ENCODE measurements at places on chromosomes 2 and 18. TPM values are rescaled to one million over a fixed set of nuclear protein-coding genes. Genes with fewer than 3 reads are reported as not detected.

Gene TTN
- 0.59 TPM for total RNA-seq

DNA sequence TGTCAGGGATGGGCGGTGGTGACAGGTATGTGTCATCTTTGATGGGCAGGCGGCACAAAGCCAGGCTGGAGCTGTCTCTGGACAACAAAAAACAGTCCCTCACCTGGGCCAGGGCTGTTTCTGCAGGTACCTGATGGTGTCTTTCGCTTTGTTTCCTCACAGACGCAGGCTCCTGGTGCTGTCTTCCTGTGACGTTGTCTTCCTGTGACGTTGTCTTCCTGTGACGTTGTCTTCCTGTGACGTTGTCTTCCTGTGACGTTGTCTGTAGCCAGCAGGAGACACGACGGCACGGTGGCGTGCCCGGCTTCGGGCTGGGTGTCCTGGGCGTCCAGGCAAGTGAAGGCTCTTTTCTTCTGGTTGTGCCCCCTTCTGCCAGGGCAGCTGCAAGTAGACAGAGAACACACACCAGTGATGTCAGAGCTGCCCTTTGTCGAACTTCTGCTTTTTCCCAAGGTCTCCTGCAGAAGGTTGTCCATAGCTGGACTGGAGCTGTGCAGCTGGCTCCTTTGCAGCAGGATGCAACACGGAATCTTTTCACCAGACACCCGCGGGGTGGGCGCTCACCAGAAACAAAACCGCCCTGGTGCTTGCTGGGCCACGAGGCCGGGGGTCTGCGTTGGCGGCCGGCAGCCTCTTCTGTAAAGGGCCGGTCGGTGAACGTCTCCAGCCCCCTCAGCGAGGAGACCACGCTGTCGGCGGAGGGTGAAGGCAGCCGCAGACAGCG, 21.1 kb downstream of the GPR35 start:
- peak; percentile 16 for DNase-seq

Gene C18orf63
- total RNA-seq = not detected

DNA sequence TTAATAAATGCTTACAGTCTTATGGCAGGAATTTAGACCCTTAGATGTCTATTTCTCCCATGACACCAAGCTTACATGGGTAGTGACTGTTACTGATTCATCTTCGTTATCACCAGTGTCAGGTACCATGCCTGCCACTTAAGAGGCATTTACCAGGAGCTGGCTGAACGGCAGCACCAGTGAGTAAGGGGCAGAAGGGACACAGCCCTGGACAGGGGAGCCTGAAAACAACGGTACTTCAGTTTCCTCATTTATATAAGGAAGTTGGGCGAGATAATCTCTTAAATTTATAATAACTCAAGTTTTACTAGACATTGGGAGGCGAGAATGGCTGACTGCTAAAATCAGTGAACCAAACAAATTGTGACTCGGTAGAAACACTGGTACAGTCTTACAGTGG, 1.2 kb downstream of the COA5 start:
- no peak for DNase-seq

Gene CHRNA1
- not detected for total RNA-seq

- DNase-seq = peak; percentile 35
These were observed 60.7 kb downstream of the SPTBN1 start for GRCh38 chr2:54516842-54517241.

- DNase-seq = no peak
These were observed 59.5 kb downstream of the SH3RF3 start for GRCh38 chr2:109188496-109188890.

GRCh38 chr2:185638771-185639170, 99.8 kb upstream of the FSIP2 start:
- DNase-seq = no peak

GRCh38 chr2:64487256-64488049, 33.5 kb downstream of the LGALSL start:
- peak; percentile 32 for DNase-seq

DNA sequence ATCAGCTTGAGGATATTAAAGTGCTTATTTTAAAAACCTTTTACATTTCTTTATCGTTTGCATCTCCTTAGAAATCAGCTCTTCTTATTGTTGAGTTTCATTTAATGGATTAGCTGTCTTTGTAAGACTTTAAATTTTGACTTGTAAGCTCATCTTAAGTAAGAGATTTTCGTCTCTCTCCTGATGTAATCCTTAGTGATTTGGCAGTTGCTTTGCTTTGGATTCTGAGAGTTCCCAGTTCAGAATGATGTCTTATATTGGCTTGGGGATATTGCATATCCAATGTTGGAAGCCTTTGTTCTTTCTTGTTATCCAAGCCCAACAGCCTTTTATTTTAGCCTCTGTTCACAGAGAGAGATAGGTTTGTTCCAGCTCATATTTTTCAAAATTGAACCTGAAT, 212.1 kb downstream of the ARL6IP6 start:
- no peak for DNase-seq

DNA sequence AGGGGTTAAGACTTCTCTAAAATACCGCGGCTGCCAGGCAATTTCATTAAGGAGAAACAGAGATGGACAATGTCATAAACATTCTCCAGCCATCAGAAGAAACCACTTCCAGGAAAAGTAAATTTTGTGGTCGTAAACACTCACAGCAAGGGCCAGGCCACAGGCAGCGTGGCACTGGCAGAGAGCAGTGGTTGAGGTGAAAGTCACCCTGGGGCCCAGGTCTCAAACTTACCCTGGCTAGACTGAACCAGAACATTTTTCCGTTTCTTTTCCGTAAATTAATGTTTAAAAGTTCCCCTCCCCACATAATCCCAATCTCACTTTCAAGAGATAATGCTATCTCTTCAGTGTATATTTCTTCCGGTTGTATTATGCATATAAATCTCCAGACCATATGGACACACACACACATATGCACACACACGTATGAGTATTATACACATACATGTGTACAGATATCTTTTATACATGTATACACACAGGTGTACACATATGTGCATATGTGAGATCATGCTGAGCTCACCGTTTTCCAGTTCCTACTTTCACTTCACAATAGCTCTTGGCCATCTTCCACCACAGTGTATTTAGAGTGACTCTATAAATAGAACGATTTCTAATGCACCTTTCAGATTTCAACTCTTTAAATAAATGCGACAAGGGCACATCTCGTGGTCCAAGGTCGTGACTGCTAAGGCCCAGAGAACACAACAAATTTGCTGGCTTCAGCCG, 90.1 kb downstream of the MALT1 start:
- peak; percentile 8 for DNase-seq

All from H9 (cell line).